ENCODE measurements at places on chromosomes 4 and X. TPM values are rescaled to one million over a fixed set of nuclear protein-coding genes. Genes with fewer than 3 reads are reported as not detected.

GRCh38 chrX:120732461-120732860 is 102.6 kb upstream of the C1GALT1C1 start:
- DNase-seq, result no peak

Gene PHEX
- total RNA-seq, result 0.13 TPM

Gene RAB41
- total RNA-seq, result not detected

GRCh38 chr4:185987961-185988627 is 80.9 kb upstream of the TLR3 start:
- DNase-seq, result peak; percentile 14

GRCh38 chr4:47835494-47835893 is 2.4 kb downstream of the CORIN start:
- peak; percentile 48 for DNase-seq

DNA sequence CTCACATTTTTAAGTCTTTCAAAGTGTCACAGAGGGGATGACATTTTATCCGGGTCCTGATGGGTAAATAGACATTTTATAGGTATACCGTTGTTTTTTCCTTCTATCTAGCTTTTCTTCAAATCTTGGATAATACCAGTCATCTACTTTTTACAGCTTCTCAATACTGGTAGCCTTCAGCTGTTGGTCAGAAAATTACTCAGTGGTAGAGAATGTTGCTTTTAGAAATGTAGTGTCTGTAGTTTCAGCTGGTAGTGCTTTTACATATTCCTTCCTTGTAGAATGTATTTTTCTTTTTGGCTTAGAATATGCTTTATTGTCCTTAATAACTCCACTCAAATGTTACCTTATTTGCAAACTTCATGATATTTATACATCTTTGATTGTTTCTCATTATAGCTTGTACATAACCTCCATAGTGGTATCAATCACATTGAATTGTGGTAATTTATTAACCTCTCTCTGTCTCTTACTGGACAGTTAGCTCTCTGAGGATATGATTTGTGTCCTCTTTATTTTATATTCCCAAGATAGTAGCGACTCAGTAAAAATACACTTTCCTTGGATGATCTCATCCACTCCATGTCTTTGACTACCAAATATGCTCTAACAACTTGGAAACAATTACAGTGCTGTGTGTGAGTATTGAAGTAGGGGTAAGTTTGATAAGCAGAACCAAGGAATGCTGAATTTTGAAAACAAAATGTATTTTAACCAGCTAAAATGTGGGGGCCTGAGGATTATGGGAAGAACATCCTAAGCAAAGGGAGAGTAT is 53.8 kb downstream of the RAP1GDS1 start:
- DNase-seq, result peak; percentile 51

Gene FHDC1
- total RNA-seq, result 0.73 TPM

DNA sequence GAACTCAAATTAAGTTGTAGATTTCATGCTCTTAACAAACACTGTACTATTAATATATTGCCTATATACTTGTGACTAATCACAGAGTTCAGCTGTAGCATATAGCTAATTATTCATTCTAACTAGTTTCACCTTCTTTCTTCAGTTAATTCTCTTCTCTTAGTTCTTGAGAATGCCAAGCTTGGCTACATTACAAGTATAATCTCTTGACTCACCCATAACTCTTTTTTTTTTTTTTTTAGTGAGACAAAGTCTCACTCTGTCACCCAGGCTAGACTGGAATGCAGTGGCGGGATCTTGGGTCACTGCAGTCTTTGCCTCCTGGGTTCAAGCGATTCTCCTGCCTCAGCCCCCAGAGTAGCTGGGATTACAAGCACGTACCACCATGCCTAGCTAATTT is 5.4 kb downstream of the KLHL5 start:
- no peak for DNase-seq

DNA sequence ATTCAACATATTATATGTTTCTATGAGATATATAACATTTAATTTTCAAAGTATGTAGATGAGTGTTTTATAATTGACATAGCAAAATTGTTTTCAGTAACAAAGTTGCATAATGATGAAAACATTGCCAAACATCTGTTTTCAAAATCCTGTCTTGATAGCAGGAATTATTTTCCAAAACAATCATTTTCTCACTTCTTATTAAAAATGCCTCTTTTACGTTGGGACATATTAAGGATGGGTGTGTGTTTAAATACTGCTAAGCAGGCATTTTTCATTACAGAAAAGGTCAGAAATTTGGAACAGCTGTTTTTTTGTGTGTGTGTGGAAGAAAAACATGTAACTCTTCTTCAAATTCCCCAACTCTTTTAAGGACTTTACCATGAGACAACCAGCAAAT is 452.0 kb downstream of the SPRY1 start:
- no peak for DNase-seq

Gene EFNB1
- 7.2 TPM for total RNA-seq

GRCh38 chr4:16192057-16192456 is 34.2 kb downstream of the TAPT1 start:
- no peak for DNase-seq

Gene AFP
- 1.1 TPM for total RNA-seq

- DNase-seq, result no peak
These were observed 28.3 kb downstream of the CHRNA9 start for GRCh38 chr4:40363382-40363920.

- DNase-seq, result no peak
These were observed 100.2 kb downstream of the TSPAN7 start for GRCh38 chrX:38661561-38661960.

Gene TMSB15A
- 0.35 TPM for total RNA-seq

DNA sequence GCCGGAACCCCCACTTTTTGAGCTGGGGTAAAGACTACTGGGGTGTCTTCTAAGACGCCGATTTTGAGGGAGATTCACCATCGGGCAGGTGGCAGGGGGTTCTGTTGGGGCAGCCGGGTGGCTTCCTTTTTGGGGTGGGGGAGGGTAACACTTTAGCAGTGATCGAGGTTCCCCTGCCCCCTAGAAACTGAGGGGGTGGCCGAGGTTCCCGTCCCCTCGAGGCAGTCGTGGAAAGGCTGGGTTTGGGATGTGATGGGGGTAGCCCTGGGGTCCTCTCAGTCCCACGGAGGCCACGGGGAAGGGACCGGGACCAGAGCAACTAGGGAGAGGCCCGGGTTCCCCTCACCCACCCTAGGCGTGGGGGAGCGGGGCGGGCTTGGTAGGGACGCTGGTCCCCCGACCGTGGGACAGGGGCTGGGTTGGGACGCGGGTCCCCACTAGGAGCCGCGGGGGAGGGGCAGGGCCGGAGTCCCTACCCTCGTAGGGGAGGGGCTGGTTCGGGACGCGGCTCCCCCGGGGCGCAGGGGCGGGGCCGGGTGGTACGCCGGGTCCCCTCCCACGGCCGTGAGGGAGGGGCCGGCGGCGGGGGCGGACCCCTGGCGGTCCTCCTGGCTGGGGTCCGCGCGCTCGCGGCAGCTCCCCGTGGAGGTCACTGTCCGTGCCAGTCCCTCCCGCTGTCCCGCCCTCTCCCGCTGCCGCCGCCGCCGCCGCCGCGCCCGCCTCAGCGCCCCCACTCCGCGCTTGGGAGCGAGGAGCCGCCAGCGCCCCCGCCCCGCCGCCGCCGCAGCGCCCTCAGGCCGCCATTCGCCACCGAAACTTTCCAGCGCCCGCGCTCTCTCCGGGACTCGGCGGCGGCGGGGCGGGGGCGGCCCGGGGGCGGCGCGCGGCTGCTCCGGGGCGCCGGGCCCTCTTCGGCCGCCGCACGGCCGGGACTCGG is at the start of gene TBL1X:
Gene TBL1X, plus strand, starts transcription at position 624 of the 937 bp plus-strand sequence. CDS start 188,529 bp downstream, outside the sequence.
- DNase-seq, result peak; percentile 48

DNA sequence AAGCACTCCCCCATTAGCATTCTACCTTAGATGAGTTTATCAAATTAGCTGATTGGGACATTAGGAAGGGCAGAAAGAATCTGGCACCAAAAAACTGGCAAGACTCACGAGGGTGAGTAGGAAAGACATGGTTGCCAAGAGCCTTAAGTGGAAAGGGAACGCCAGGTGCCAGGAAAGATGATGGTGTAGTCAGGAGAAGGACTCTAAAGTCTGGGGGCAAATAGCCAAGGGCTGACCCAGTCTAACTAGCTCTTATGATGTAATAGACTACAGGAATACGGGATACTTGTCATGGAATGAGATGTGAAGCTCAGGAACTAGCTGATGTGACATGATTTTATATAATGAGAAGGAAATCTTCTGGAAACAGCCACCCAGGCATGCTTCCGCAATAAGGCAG is 94.8 kb downstream of the MBNL3 start:
- DNase-seq, result no peak

DNA sequence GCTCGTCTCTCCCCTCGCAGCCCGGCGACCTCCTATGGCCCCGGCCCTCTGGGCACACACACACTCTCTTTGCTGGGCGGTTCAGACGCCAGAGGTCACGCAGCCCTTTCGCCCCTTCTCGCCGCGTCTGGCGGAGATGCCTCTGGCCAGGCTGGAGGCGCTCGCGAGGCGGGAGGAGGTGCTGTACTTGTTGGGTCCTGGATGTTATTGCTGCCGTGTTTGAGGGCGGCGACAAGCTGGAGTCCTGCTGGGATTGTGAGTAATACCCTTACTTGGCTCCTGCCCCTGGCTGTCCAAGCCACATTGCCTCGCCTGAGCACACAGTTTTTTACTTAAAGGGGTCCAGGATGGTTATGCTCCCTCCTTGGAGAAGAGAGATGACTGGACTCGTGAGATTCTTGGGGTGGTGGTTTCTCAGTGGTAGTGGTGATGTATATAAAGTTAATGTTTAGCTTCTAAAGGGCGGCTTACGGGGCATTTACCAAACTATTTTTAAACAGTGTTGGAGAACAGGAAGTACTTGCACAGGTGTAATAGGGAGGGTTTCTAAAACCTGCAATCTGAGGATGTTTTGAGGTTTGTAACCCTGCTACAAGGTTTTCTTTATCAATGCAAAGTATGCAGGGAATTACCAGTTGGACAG is 572 bp downstream of the USP53 start:
- DNase-seq, result peak; percentile 95

- no peak for DNase-seq
These were observed 745.4 kb downstream of the TECRL start for GRCh38 chr4:63663870-63664269.

Gene F11
- total RNA-seq, result not detected

GRCh38 chr4:112381996-112382692 is 85.0 kb downstream of the ALPK1 start:
- DNase-seq, result peak; percentile 19

DNA sequence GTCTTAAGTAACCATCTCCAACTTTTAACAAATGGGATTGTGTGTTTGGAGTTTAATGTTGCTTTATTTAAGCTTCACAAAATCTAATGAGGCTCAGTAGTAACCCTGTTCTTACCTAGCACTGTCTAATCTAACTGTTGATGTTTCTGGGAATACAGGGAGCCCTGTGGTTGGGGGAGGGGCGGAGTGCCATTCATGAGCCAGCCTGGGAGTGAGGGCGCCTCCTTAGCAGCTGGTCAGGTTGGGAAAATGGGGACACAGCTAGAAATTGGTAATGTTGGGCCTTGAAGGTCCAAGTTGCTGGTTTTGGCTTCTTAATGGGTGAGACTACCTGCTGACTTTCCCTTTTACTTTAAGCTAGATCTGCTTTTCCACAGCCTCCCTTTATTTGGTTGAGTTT is 22.9 kb upstream of the TADA2B start:
- DNase-seq, result no peak

Gene NAA11
- total RNA-seq, result not detected

DNA sequence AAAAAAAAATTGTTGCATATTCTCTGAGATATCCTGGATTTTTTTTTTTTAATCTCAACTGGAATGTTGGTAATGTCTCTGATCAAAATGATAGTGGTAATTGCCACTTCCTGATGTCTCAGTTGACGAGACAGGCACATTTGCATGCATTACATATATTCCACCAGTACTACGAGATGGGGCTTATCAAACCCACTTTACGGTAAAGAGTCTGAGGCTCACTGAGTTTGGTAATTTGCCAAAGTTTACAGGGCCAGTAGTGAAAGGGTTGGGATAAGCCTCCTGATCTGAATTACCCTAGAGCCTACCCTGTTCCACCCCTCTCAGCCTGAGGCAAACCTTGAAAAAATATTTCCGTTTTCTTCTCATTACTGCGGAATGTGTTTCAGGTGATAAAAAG is 5.3 kb downstream of the MAGEB2 start:
- DNase-seq, result no peak

DNA sequence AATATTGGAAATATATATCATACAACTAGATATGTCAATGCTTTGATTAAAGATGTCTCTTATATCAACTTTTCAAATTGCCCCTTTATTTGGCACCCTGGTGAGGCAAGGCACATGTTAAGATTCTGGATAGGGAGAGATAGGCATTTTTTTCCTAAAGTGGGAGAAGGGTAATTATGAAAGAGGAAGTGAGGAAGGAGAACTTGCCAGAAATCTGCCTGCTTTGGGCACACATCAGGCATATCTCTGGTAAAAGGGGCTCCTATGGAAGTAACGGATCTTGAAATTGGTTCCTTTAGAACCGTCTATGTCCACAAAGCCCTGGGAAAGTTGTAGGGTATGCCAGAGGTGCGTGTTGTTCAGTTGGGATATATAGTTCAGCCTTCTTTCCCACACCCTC is 5.7 kb downstream of the IL15 start:
- no peak for DNase-seq

Gene SMPX
- 151 TPM for total RNA-seq

- no peak for DNase-seq
These were observed 372.1 kb downstream of the RAB28 start for GRCh38 chr4:13112030-13112429.

- no peak for DNase-seq
These were observed 30.4 kb downstream of the CCNQ start for GRCh38 chrX:153568451-153569011.

DNA sequence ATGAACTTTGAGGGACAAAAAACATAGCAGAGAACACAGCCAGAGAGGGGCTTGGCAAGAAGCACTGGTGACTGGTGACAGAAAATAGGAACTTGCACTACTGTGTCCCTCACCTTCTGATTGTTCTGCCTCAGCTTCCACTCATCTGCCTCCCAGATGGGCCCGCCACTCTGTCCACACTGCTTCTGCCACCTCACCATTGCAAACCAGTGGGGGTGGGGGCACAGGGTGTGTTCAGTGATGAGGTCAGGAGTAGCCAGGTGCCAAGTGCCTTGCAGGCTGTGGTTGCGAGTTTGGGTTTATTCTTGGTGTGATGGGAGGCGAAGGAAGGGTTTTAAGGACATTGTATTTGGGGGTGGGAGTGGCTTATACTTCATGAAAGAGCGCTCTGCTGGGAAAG is 9.1 kb upstream of the UBA1 start:
- peak; percentile 17 for DNase-seq

- peak; percentile 87 for DNase-seq
These were observed 17.8 kb downstream of the WDR1 start for GRCh38 chr4:10098780-10099160.

Gene DCAF12L2
- not detected for total RNA-seq

Gene RHOXF2
- not detected for total RNA-seq

- no peak for DNase-seq
These were observed 157.0 kb downstream of the FRAS1 start for GRCh38 chr4:78214078-78214477.

Gene KDM6A
- total RNA-seq, result 10.2 TPM

DNA sequence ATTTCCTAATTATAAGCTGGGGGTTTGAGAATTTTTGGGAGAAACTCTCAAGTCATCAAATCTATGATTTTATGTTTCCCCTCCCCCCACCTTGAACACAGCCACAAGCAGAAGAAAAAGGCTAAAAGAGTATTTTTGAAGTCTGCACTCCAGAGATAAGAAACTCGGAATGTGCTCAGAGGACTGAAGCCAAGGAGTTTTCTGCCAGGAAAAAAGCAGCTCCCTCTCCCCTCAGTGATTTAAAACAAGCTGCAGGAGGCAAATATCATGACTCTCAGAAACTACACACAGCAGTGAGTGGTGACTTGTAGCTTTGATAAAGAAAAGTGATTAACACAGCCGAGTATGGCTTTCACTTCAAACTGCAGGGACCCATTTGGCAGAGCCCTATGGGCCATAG is 800.2 kb upstream of the FTHL17 start:
- no peak for DNase-seq

GRCh38 chr4:87270144-87270543 is 49.7 kb upstream of the KLHL8 start:
- DNase-seq, result peak; percentile 54
